Cardiac septum (tissue), 1 donor: ENCODE measurements at places on chromosomes 3 and 15. TPM values are rescaled to one million over a fixed set of nuclear protein-coding genes. Genes with fewer than 3 reads are reported as not detected.

RBP2 gene
- total RNA-seq: not detected

C3orf49 gene
- total RNA-seq: not detected

RAD51 gene
- 0.51 TPM for total RNA-seq

GRCh38 chr15:49279521-49280456, 109.7 kb downstream of the GALK2 start:
- no peak for DNase-seq

GRCh38 chr3:24854748-24855147, 360.1 kb upstream of the THRB start:
- no peak for DNase-seq

DNA sequence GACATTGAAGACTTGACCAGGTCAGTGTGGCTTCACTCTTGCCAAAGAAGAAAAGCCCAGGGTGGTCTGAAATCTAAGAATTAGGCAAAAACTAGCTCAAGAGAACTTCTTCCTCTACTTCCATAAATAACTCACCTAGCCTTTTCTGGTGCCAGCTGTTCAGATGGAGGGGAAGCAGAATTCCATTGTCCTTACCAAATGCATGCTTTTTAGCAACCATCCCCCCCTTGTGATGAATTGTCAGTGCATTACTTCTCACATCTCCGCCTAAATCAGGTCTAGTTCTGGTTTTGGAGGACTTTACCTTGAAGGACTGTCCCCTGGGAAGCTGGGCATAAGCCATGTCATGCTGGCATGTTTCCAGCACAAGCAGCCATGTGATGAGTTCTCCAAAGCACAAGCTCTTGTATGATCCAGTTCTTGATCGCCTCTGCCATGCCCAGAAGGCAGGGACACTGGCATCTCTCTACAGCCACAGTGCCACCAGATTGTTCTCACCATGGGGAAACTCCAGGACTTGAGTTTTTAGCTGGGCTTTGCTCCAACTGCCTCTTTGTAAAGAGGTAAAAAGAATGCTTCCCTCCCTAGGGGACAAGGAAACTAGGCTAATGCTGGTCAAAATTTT, 96.4 kb upstream of the IL12A start:
- no peak for DNase-seq

DNA sequence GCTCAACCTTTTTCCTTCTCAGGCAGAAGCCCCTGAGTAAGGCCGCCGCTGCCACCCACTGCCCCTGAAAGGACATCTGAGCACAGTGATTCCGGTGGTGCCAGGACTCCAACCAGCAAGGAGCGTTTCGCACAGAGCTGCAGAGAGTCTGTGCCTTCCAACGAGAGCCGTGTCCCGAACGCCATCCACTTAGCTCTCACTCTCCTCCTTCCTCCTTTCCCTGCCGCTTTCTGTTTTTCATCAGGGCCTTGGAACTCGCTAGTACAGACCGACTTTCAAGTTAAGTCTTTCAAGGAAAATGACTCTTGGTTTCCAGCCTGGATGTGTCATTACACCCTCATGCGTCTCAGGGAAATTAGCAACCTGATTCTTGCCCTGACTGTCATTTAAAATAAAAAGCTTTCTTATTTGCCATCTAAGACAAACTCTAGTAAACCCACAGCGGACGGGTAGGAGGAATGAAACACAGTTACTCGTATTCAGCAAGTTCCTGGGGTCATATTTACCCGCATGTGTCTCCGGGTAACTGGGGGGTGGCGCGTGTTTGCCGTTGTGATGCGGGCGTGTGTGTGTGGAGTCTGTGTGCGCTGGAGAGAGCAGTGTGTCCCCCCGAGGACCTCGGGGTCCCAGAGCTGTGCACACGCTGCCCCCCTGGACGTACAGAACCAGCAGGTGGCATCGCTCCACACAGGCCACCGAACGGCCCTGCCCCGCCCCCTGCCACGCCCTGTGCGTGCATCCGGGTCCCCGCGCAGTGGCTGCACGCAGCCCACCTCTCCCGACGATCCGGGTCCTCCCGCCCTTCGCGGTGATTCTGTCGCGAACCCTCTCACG, 30.4 kb upstream of the ALDH1A3 start:
- no peak for DNase-seq

DNA sequence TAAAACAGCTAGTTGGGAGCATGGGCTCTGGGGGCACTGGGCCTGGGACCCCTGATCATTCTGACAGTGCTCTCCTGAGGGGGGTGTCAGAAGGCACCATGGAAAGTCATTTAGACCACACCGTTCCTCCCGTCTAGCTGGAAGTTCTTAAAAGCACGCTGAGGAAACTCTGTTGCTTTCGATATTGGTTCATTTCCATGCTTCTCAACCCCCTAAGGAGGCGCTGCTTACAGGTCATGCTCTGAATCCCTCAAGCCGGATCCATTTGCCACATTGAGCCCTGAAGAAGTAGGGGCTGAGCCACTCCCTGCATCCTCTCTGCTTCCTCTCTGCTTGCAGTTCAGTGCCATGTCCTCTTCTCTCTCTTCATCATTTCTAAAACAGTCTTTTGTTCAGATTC, 187.2 kb downstream of the CACNA2D3 start:
- no peak for DNase-seq

DNA sequence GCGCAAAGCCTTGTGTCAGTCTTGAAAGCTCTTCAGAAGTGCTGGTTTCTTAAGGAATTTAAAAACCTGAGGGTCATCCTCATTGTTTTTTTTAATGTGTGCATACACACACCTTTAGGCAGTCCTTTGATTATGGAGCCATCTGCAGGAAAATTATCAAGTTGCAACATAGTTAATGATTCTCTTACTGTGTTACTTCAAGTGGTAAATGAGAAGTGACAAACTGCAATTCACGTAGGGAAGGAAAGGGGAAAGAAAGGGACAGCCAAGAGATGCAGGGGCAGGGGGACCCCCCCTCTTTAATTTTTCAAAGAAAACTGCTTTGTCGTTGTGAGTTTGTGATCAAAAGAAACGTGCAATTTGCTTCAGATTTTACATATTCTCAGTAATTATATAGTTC, 162.4 kb upstream of the CGNL1 start:
- DNase-seq: no peak

DNA sequence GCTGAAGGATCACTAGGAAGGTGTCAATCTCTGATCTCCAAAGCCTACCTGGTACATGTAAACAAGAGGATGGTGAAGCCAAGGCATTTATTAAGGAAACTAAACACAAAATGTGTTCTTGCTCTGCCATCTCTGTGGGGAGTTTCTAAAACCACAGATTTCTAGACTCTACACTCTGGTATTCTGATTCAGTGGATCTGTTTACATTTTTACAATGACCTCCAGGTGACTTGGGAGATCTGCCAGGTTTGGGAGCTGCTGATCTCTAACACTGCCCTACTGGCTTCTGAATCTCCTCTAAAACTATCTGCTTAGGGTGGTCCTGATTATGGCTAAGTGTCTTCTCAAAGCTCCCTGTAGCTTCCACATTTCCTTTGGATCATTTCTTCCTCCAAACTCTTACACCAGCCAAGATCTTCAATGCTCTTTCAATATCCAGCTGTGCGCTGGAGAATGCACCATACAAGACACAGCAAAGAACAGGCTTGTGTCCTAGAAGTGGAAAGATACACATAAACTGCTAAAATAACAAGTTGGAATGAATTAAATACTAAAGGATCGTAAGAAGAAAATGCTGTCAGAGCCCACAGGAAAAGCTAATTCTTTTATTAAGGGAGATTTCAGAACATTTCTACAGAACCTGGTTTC, 72.7 kb downstream of the GREM1 start:
- no peak for DNase-seq

GRCh38 chr15:62071711-62072308, 5.0 kb downstream of the C2CD4A start:
- no peak for DNase-seq

DNA sequence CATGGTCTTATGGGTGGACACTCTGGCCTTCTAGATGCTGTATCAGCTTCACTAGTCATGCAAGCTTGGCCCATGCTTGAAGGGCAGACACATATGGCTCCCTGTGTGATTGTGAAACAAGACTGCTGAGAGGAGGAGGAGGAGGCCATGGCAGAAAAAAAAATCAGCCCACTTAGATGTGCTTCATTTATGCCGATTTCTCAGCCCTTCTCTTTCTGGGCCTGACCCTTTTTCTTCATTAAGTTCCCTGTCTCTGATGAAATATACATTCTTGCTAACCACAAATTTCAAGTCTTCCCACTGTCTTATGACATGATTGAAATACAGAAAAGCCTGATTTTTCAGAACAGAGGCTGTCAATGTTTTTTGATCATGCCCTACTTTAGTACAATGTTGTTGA, 213.0 kb upstream of the FEZF2 start:
- DNase-seq: no peak

DNA sequence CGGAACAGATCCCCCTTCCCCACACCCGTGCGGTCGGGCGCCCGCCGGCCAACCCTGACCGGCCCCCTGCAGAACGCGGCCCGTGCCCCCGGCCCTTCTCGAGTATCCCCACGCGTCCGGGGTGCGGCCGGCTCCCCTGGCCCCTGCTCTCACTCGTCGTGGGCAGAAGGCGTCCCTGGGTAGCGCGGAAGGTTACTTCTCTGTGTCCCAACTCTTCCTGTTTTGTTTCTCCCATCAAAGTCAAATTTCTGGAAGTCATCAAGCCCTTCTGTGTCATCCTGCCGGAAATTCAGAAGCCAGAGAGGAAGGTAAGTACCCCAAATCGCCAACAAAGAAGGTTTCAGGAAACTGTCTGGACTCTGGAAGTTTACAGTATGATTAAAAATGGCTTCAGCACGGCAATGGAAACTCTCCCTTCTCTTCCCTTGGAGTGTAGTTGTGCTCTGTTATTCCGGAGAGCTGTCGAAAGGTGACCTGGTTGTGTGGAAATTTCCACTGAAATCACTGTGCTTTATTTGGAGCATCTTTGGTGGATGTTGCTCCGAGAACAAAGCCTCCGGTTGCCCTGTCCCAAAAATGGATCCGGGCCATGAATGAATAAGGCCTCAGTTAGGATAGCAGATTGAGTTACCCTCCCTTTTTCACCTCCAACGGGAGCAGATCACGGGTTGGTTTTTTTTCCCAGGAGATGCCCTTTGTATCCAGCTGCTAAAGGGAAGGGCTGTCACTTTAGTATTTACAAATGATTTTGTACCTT, 536 bp downstream of the SEC61A1 start:
- no peak for DNase-seq

GRCh38 chr3:39106281-39106811, 1.1 kb downstream of the GORASP1 start:
- DNase-seq: no peak

- no peak for DNase-seq
Observed at GRCh38 chr15:83174891-83175290, 32.7 kb downstream of the HDGFL3 start.

- DNase-seq: no peak
Observed at GRCh38 chr3:36381311-36381956, 1.1 kb downstream of the STAC start.

DNA sequence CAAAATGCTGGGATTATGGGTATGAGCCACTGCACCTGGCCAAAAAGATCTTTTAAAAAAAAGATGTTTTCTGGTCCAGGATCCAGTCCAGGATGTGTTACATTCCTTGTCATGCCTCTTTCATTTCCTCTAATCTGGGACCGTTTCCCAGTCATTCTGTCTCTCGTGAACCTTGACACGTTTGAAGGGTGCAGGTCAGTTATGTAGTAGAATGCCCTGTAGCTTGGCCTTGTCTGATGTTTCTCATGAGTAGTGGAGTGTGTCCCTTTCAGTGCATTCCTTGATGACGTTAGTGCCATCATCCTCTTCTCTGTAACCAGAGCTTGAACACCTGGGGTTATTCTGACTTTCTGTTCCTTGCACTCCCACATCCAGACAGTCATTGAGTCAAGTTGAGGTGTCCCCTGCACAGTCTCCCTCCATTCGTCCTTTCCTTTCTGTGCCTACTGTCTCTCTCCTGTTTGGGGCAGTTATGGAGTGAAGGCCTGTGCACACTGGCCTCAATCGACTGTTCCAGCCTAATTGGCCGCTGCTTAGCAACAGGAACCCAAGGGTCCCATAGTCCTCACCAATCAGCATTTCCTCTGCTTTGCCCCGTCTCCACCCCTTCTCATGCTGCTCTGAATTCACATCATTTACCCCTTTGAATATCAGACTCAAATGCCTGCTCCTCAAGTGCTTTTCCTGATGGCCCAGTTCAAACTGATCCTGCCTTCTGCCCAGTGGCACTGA, 5.5 kb downstream of the FAM81A start:
- DNase-seq: no peak

- peak; percentile 84 for DNase-seq
Observed at GRCh38 chr15:65087873-65088642, 11.5 kb downstream of the KBTBD13 start.

DNA sequence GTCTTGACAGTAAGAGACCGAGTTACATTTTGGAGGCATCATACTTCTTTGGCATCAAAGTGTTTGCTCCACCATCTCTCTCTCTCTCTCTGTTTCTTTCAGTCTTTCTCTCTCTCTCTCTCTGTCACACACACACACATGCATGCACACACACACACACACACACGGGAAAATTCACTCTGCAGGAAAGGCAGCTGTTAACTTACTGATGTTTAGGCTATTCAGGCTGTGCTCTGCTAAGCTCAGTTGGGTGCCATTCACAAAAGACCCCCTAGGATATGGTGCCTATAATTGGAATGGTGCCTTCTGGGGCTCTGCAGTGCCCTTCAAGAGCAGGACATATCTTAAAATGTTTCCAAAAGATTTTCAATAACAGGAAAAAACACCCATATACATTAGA, 78.2 kb downstream of the KCNH8 start:
- no peak for DNase-seq

DNA sequence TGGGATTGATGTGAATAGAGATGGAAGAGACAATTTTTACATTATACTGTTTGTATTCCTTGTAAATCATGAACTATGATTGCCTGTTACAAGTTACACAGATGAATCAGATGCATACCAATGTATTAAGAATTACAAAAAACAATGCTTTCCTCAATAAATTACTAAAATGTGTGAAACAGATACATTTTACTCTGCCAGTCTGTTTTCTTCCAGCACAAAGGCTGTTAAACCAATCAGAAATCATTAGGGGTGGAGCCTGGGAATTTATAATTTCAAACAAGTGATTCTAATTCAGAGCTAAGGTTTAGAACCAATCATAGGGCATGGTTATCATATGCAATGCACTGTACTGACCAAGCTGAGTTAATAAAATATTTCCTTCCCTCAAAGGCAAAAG, 21.8 kb upstream of the ANKRD28 start:
- DNase-seq: no peak

DNA sequence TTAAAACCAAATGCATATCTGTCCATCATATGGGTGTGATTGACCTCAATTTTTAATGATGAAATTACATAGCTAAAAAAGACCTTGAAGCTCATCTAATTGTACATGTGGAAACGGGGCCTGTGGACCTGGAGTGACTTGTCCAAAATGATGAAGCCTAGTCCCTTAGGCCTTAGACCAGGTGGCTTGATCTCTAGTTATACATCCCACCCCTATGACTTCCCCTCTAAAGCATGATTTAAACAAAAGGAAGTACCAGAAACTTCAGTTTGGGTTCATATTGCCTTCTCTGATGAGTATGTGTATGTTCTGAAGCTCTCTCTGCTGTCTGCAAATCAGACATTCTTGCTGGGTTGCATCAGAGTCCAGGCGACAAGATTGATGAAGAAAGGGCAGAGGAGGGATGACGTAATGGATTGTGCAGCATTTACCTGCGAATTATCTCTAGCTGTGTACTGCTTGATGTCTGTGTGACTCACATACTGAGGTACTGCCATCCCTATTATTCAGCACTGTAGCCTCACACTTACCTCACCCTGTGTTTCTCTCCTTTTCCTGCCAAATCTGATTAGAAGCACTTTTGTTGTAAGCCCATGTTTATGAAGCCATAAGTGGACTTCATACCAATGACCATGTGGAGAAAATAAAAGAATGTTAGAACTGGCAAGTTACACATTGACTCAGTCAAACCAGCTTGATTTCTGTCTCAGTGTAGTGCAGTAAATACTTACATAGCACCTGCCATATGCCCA, 111.5 kb downstream of the FILIP1L start:
- DNase-seq: no peak
